Activated CD4-positive, alpha-beta memory T cell treated with anti-CD3 and anti-CD28 coated beads for 36 hours (primary cell): ENCODE measurements at places on chromosomes 16 and 17. TPM values are rescaled to one million over a fixed set of nuclear protein-coding genes. Genes with fewer than 3 reads are reported as not detected.

DNA sequence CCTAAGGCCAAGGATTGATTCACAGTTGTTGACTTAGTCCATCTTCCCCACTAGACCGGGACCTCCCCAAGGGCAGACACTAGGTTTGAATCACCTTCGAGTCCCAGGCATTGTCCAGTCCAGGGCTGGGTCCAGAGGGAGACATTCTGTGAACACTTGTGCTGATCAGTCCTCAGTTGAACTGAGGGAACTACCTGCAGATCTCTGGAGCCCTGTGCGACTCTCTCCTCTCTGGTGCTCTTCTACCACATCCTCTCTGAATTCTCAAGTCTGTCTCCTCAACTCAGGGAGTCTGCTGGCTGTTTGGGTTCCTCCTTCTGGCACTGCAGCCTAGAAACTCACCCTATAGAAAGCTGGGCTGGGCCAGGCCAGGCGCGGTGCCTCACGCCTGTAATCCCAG lies 10.8 kb downstream of the ZNF232 start:
- H3K4me3 ChIP-seq, result no peak overlapping the region
- peaks cover 32% of the 10 kb centered on the region for H3K36me3 ChIP-seq
- H3K27ac ChIP-seq, result no peak overlapping the region
- peaks cover 15% of the 10 kb centered on the region for H3K27me3 ChIP-seq
- DNase-seq, result no peak

SULT1A2 gene
- 0.24 TPM for total RNA-seq

DNA sequence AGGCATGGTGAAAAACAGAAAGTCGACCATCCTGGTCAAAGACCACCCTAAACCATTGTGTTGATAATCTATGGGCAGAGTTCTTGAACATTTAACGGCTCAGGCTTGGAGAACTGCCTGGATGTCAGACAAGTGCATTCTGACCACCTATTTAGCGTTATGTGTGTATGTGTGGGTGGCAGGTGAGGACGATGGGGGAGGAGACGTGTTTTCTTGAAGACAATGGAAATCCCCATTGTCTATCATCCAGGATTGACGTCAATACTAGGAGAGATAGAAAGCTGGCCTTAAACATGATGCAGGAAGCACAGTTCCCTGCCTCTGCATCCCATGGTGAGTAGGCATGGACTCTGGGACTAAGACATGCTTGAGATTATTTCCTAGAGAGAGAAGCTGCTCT lies 157.4 kb upstream of the MAF start:
- H3K27me3 ChIP-seq, result peaks cover 5% of the 10 kb centered on the region
- peaks cover 1% of the 10 kb centered on the region for H3K36me3 ChIP-seq
- DNase-seq, result peak; percentile 64

GRCh38 chr17:29149431-29150064 lies 30.6 kb downstream of the MYO18A start:
- H3K36me3 ChIP-seq, result no peaks in the 10 kb centered on the region
- DNase-seq, result no peak
- H3K27ac ChIP-seq, result no peak overlapping the region
- H3K4me3 ChIP-seq, result peak overlapping the region; percentile 70
- H3K4me1 ChIP-seq, result peaks cover 47% of the 10 kb centered on the region

DNA sequence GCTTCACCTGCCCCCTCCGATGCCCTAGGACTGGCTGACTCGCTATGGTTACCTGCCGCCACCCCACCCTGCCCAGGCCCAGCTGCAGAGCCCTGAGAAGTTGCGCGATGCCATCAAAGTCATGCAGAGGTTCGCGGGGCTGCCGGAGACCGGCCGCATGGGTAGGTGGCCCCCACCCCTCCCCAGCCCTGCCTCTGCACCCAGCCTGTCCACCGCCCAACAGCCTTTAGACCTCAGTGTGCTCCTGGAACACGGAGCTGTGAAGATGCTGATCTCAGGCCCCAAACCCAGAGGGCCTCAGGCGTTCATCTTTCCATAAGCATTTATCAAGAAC lies 993 bp downstream of the MMP25 start:
- no peak for DNase-seq
- H3K4me1 ChIP-seq, result peaks cover 26% of the 10 kb centered on the region
- H3K4me3 ChIP-seq, result no peak overlapping the region
- peaks cover 27% of the 10 kb centered on the region for H3K27me3 ChIP-seq
- no peaks in the 10 kb centered on the region for H3K36me3 ChIP-seq
- H3K27ac ChIP-seq, result no peak overlapping the region

TRPV3 gene
- 0.77 TPM for total RNA-seq

DOC2B gene
- total RNA-seq, result 0.02 TPM

GHDC gene
- total RNA-seq, result 13.1 TPM

OTOP2 gene
- total RNA-seq, result not detected

DNA sequence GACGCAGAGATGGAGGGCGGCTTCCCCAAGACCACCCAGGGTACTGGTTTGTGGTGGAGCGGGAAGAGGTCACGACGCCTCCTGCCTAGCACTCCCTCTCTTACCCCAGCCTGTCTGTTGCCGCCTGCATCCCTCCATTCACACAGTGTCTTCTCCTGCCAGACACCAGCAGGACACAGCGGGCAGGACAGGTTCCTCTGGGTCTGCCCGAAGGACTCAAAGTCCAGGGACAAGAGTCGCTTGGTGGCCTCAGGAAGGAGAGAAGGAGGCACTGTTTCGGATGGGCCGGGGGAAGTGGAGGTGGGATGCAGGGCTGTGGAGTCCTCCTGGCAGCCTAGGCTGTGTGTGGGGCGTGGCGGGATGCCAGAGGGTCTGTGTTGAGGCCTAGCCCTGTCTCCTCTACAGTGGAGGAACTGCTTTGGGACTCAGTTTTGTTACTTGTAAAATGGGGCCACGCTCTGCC lies 19.6 kb upstream of the TNS4 start:
- peak overlapping the region; percentile 66 for H3K27ac ChIP-seq
- H3K4me1 ChIP-seq, result peaks cover 54% of the 10 kb centered on the region
- H3K36me3 ChIP-seq, result peaks cover 63% of the 10 kb centered on the region
- DNase-seq, result no peak
- H3K4me3 ChIP-seq, result peak overlapping the region; percentile 24
- H3K27me3 ChIP-seq, result no peaks in the 10 kb centered on the region

CSH2 gene
- total RNA-seq, result not detected

DNA sequence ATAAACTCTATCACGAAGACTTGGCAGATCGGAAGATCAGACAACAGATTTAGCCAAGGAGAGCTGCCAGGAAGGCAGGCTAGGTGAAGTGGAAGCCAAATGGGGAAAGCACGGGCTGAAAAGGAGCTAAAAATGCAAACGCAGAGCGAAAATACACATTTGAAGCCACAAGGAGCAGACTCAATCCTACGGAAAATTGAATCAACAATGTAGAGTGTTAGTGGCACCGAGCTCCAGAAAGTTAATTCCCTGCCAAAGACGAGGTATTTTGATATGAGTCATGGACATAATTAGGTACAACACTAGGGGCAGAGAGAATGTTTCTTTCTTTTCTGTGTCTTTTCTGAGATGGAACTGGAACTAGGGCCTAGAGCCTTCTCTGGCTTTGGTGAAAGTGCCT lies 20.7 kb downstream of the GSG1L start:
- no peak overlapping the region for H3K4me3 ChIP-seq
- no peak for DNase-seq
- H3K27me3 ChIP-seq, result peaks cover 16% of the 10 kb centered on the region
- peaks cover 4% of the 10 kb centered on the region for H3K36me3 ChIP-seq
- no peak overlapping the region for H3K27ac ChIP-seq

ABCA5 gene
- 13.0 TPM for total RNA-seq
